ENCODE measurements at places on chromosomes 12 and 14.

GRCh38 chr12:43112101-43112920, 439.7 kb downstream of the ADAMTS20 start:
- DNase-seq = no peak

DNA sequence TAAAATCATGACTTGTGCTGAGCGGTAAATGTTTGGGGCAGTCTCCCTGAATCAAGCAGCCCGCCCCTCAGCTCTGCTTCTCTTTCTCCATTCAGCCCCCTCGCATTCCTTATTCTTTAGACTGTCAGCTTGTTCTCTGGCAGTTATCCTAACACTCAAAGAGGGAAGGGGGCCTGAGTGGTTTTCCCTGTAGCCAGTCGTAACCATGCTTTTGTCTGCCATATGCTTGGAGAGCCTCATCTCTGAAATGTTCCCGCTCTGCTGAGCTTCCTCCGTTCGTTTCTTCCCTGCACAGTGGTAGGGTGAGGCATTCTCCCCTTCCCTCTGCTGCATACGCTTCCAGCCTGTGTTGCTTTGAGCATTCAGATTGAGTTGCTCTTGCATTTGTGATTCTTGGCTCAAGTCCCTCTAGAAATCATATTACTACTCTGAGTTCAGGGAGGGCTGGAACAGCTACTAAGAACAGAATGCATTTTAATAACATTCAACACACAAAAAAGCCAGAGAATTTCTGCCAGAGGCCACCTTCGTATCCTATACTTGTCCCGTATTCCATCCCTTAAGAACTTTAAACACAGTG, 119.7 kb downstream of the FBXL14 start:
- DNase-seq = no peak

DNA sequence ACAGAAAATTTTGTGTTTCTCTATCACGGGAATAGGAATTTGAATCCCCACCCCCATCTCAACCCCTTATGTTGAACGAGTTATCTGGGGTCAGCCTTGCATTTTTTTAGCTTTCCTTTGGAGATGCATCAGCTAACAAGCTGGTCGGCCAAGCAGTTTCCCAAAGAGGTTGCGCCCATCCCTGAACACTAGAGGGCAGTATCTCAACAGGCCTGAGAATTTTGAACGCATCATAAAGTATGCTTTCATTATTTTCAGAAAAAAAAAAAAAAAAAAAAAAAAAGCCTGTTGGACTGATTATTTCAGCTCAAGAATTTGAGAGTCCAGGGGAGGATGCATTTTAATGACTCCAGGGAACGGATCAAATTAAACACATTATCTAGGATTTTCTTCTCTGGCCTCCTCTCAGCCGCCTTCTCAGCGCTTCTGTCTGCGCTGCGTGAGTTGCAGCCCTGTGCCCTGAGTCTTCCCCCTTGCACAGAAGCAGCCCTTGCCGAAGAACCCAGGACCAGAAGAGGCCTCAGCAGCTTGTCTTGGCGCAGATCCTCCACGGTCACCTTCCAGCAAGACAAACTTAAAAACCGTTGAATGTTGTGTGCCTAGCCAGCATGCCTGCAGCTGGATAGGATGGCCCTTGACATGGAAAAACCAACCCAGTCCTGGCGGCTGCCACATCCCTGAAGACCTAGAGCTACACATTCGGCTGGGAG, 76.6 kb upstream of the GZMB start:
- DNase-seq = peak; percentile 39

GRCh38 chr14:54207476-54208462, 189.0 kb upstream of the CDKN3 start:
- no peak for DNase-seq

- DNase-seq = no peak
These were observed 14.2 kb downstream of the SEL1L start for GRCh38 chr14:81519200-81520011.

- no peak for DNase-seq
These were observed 48.7 kb upstream of the PLXNC1 start for GRCh38 chr12:94099632-94100031.

- no peak for DNase-seq
These were observed at the start of gene SRGAP1 for GRCh38 chr12:63844391-63845341. TSS of gene SRGAP1 (plus strand) at chr12:63844700. CDS start at chr12:63844817, 117 bp downstream.

GRCh38 chr12:15787778-15788177, 1.4 kb downstream of the EPS8 start:
- DNase-seq = no peak

- no peak for DNase-seq
These were observed 216.0 kb upstream of the PELI2 start for GRCh38 chr14:55902241-55902640.

DNA sequence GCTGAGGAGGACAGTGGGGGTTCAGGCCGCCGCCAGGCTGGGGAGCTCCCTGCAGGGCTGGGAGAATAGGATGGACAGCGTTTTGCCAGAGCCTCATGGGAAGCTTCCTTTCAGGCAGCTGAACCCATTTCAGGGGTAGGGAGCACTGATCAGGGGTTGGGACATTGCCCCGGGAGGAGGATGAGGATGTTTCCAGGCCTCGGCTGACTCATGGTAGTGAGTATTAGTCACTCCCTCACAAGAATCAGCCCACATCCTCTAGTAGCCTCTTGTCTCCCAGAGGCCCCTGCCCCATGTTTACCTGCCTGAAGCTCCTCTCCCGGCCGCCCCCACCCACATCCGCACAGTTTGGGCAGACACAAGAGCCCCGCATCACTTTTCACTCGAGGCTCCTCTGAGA, 89.8 kb downstream of the ZFP36L1 start:
- no peak for DNase-seq

DNA sequence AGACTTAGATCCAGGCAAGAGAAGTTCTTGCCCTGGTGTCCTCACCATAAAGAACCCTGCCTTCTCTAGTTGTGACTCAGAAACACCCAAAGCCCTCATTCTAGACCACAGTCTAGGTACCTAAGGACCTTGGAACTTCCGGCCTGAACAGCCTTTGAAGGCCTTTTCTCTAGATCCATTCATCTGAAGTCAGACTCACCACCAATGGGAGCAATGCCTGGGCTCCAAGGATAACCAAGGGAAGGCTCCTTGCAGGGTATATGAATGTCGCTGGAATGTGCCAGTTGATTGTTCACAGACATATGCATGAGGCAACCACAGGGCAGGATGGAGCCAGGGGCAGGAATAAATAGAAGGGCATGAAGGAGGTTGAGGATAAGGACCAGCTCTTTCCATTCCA, 86.3 kb downstream of the PLCZ1 start:
- DNase-seq = no peak

- peak; percentile 51 for DNase-seq
These were observed 910.0 kb downstream of the TMEM121 start for GRCh38 chr14:106436310-106436905.

- no peak for DNase-seq
These were observed 32.6 kb upstream of the MUCL1 start for GRCh38 chr12:54821676-54822075.

GRCh38 chr14:41548666-41549065, 58.0 kb upstream of the LRFN5 start:
- DNase-seq = no peak

DNA sequence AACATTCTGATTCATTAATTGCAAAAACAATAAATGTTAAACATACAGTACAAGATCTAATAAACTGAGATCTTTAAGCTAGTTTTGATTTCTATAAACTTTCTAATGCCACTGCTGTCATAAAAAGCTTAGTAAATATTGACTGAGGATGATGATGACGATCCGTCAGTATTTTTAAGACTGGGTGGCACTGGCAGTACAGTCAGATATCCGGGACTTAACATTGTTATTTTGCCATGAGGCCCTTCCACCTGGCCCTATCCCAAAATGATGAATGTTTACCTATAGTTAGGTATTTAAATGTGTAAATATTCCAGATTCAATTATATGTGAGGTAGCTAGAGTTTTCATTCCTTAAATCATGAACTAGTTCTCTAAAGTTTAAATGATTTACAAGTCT, 158.5 kb downstream of the FOXA1 start:
- no peak for DNase-seq

DNA sequence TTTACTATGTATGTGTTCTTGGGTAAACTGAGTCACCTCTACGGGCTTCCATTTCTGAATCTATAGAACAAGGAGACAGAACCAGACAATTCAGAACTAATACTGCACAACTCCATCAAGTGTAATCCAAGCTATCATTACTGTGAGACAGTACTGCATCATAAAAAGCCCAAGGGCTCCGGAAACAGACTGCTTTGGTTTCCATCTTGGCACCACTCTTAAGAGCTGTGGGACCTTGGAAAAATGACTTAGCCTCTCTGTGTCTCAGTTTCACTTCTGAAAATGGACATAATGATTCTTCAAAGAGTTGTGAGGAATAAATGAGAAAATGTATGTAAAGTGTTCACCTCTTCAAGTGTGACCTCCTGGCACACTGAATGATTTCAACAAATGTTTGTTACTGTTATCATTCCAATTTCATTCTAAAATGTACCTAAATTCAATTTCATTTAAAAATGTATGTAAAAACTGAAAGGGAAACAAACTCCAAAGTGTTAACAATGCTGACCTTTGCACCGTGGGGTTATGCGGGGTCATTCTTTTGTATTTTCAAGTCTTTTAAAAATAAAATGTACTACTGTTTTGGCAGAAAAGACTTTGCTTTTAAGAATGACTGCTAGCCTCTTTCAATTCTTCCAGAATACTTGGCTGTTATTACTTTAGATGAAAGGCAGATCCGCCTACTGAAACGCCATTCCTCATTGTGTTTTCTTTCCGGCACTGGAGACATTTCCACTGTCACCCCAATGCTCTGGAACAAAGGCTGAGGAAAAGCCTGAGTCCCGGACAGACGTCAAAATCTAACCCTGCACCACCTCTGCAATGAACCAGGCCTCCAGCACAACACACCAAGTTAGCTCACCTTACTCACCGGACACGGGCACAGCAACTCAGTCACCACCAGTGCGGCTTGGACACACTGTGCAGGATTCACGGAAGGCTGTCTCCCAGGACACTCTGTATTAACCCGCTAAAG, 62.8 kb downstream of the TMCC3 start:
- no peak for DNase-seq

DNA sequence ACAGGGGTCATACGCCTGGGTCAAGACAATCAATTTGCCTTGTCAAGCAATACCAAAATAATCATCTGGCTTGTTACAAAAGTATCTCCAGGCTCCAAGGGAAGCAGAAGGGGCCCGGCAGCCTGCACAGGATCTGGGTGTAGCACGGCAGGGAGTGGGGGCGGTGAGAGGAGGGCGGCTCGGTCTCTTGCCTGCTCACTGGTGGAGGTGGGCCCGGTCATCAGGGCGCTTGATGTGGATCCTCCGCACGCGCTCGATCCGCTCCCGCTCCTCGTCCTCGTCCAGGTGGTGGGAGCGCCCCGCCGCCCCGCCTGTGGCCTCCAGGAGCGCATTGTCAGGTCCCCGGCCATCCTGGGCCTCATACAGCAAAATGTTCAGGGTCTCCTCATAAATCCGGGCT, 25.7 kb downstream of the KCTD10 start:
- no peak for DNase-seq

GRCh38 chr12:29992366-29992765, 208.6 kb upstream of the TMTC1 start:
- DNase-seq = no peak

- no peak for DNase-seq
These were observed 47.9 kb upstream of the BCAT1 start for GRCh38 chr12:24996820-24997219.

DNA sequence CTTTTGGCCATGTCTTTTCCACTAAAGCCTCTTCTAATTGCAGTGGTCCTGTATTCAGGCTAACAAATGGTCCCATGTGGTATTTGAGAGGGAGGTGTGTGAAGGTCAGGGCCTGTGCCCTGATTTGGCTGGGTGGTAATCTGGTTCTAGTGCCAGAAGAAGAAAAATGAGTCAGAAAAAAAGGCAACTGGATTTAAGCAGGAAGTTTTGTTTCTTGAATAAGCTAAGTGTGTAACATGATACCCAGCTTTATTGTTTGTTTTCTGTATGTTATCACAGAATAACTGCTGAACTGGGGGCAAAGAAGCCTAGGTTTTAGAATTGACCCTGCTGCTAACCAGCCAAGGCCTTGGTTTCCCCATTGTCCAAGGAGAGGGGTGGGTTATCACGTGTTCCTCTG, 134.0 kb downstream of the ANO6 start:
- DNase-seq = no peak

- DNase-seq = no peak
These were observed 181.6 kb downstream of the GRIP1 start for GRCh38 chr12:66497008-66497897.

DNA sequence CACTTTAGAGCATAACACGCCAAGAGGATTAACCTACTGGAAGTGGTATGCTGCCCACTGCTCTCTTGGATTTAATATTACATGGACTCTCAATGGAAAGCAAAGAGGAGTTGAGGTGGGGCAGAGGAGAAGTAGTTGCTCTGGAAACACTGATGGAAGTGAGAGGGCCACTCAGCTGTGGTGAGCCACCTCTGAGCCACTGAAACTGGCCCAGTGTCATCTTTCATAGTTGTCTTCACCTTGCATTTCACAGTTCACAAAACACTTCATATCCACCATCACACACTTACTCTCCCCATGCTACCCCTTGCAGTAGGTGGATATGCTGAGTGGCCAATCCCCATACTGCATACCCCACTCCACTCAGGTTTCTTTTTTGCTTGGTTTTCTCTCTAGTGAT, 12.2 kb upstream of the PCED1B start:
- DNase-seq = no peak

- DNase-seq = no peak
These were observed 8.3 kb downstream of the GALNT16 start for GRCh38 chr14:69268223-69268622.

- no peak for DNase-seq
These were observed 86.0 kb downstream of the SCFD1 start for GRCh38 chr14:30708157-30708556.

DNA sequence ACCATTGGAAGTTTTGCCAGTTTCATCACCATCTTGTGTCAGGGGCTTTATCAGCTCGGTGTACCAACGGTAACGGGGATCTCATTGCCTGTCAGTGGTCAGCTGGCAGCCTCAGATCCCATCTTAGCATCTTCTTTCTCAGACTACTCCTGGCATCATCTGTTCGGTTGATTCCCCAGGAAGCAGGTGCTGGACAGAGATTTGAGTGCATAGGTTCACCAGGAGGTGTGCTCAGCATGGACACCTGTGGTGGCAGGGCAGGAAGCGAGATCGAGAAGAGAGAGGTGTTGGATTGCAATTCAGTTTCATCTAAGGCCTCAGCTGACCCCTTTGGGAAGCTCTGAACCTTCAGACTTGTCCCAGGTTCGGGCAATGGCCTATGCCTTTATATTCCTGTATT, 76.0 kb downstream of the C12orf75 start:
- no peak for DNase-seq

DNA sequence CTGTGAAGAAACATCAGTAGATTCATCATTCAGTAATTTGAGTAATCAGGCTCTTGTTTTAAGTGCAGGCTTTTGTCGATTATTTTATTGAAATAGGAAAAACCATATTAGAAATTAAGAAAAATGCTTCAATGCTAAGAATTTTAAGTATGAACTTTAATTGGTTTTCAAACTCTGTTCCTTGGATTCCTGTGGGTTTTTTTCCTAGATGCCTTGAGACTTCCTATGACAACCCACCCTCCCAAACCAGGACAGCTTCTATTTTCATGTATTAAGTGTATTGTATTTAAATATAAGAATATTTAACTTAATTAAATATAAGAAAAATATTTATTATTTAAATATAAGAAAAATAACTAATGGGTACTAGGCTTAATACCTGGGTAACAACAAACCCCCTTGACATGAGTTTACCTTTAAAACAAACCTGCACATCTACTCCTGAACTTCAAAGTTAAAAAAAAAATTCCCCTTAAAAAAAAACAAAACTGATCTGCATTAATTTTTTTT, 3.0 kb downstream of the ARHGAP5 start:
- no peak for DNase-seq
